ENCODE measurements at places on chromosomes 12 and 14.

- no peak for DNase-seq
Measured at GRCh38 chr14:93089521-93090269, 26.0 kb downstream of the ITPK1 start.

GRCh38 chr12:109686523-109686922 is 27.1 kb upstream of the FAM222A start:
- no peak for DNase-seq

DNA sequence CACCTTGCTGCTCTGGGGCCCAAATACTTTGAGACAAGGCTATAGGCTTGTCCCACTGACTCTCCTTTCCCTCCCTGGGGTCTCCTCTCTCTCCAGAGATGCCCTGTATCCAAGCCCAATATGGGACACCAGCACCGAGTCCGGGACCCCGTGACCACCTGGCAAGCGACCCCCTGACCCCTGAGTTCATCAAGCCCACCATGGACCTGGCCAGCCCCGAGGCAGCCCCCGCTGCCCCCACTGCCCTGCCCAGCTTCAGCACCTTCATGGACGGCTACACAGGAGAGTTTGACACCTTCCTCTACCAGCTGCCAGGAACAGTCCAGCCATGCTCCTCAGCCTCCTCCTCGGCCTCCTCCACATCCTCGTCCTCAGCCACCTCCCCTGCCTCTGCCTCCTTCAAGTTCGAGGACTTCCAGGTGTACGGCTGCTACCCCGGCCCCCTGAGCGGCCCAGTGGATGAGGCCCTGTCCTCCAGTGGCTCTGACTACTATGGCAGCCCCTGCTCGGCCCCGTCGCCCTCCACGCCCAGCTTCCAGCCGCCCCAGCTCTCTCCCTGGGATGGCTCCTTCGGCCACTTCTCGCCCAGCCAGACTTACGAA is 3.1 kb downstream of the NR4A1 start:
- DNase-seq: no peak

- DNase-seq: no peak
Measured at GRCh38 chr12:121795034-121795968, 1.8 kb upstream of the RHOF start.

GRCh38 chr12:79203058-79203647 is 338.6 kb downstream of the SYT1 start:
- DNase-seq: no peak

GRCh38 chr14:31949709-31950108 is 127.4 kb upstream of the ARHGAP5 start:
- no peak for DNase-seq

DNA sequence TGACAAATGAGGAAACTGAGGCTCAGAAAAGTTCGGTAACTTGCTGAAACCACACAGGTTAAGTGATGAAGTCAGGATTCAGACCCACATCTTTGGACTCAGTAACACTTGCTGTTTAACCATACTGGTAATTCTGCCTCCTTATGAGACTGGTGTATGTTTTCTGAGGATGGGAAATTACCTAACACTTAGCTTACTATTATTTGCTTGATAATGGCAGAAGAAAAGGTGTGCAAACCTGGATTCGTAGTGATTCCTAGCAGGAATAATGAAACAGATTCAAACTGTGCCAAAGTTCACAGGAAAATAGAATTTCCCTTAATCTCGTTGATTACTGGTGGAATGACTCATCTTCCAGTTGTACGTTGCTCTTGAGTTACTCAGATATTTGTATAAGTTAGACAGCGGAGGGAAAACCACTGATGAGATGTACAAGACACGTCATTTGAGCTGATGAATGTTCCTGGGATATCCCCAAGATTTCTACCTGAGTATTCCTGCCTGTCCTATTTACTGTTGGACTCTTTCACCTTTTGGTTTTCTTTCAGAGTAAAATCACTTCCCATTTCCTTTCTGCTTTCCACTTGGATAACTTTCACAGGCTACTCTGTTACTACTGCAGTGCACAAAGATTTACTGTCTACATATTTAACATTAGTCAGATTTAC is 37.5 kb downstream of the PRORP start:
- no peak for DNase-seq

GRCh38 chr12:117679776-117680175 is 289.0 kb downstream of the KSR2 start:
- no peak for DNase-seq

GRCh38 chr14:100645196-100645981 is 58.2 kb upstream of the BEGAIN start:
- DNase-seq: no peak

Data from vagina (tissue), 2 donors.